ENCODE measurements at places on chromosomes 1 and 21.

DNA sequence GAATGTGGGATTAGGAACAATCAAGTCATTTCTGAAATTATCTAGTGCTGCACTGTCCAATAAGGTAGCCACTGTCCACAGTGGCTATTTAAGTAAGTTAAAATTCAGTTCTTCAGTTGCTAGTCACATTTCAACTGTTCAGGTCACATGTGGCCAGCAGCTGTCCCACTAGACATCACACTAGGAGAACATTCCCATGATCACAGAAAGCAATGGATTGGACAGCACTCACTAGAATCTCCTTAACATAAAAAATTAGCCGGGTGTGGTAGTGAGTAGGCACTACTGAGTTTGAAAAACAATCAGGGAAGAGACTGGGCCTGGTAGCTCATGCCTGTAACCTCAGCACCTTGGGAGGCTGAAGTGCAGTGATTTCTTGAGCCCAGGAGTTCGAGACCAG, 33.6 kb downstream of the NUP133 start:
- DNase-seq = no peak

- DNase-seq = no peak
These were observed 19.8 kb downstream of the NRIP1 start for GRCh38 chr21:15045017-15045416.

DNA sequence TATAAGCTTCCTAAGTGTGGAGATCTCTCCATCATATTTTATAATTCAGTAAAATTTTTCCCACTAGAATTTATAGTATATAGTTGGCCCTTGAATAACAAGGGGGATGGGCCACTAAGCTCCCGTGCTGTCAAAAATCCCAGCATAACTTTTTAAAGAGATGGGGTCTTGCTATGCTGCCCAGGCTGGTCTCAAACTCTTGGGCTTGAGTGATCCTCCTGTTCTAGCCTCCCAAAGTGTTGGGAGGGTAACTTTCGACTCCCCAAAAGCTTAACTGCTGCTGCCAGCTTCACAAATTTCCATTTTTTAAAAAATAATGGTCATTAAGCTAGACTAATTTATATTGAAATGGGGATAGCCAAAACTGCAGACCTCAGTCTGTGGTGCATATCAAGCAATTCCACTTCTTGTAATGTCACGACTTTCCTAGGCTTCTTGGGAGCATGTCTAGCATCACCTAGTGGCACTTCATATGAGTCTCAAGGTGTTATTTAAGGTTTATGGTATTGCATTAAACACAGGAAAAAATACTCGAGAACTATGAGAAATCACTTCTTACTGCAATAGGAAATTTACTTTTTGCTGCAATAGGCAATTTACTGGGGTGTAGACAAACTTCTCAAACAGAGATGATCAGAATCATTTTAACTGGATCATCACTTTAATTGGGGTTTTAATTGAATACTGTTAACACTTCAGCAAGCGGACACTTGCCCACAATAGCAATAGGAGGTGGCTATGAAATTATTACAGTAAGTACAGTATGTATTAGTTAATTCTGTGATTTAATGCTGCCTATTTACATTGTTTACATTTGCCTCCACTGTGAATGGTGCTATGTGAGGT, 19.3 kb upstream of the ACTA1 start:
- peak; percentile 5 for DNase-seq

DNA sequence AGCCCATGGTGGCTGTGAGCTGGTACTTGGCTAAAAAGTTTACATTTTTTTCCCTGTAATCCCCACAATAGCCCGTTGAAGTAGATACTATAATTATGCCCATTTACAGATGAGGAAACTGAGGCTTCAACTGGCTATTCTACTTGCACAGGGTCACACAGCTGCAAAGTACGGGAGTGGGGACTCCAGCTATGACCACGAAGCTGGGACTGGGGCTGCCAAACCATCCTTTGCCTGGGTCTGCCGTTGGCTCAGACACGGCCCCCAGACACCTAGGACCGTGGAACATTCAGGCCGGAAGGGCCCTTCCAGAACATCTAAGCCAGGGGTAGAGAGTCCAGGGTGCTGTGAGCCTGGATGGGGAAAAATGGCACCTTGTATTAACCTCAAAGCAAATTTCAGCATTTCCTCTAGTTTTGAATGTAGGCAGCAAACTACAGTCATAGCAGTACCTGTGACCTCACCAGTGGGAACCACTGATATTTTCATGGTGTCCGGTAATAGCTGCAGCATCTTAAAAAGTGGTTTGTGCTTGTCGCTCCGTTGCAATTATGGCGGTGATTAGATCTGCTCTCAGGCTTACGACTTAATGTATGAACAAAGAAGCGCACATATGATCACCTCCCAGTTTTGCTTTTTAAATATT, 4.3 kb downstream of the TP73 start:
- DNase-seq = no peak

DNA sequence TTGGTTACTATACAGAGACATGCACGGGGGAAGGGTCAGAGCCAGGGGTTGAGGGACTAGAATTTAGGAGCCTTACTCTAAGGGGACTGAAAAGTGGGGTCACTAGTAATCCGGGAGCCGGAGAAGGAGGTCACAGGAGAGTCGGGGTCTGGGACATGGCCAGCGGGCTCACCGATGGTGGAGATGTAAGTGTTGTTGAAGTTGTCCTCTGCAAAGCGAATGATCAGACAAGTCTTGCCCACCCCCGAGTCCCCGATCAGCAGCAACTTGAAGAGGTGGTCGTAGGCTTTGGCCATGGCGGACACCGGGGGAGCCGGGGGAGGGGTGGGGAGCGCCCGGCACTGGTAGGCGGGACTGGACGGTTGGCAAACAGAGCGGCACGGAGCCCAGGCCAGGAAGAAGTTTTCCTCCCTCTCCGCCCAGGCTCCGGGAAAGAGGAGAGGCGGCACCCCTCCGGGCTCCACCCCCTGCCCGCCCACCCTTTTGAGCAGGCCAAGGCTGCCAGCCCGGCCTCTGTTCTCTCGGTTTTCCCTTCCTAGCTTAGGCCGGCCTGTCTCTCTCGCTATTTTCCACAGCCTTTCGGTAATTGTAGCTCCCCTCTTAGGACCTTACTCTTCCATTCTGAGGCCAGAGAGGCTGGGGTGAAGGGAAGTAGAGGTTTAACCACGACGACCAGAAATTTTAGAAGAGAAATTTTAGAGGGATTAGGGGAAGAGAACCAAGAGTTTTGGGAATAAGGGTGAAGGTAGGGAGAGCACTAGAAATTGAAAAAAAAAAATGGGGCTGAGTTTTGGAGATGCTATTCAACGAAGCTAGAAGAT, at the start of gene RAB13:
TSS of gene RAB13 (minus strand) at position 399 of the 821 bp plus-strand sequence. CDS start at position 296, 103 bp downstream.
- no peak for DNase-seq

DNA sequence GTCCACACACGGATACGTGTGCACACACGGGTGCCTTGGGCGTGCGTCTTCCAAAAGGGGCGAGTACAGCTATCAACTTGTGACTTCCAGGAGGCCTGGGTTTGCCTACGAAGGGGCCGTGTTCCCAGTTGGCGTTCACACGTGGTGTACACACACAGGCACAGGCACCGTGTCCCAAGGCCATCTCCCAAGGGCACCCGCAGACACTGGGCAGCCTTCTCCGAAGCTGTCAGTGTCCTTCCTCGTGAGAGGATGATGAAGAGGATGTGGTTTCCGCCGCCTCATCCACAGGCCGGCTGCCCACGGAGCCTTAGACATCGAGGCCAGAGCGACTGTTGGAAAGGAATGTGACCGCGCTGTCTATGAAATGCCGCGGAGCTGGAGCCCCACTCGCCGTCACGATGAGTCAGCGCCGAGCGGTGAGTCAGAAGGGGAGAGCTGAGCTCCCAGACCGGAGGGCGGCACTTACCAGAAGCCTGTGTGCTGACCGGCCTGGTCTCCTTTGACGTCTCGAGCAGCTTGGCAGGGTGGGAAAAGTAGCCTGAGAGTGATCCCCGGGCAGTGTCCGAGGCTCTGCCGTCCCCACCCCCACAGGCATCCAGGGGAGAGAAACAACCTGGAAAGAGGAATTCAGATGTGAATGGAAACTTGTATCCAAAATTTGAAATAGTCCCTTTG, 141.4 kb upstream of the ARHGEF16 start:
- DNase-seq = peak; percentile 1

- DNase-seq = peak; percentile 74
These were observed 183.9 kb upstream of the SGIP1 start for GRCh38 chr1:66350001-66350547.

GRCh38 chr21:42733037-42733627, 79.7 kb downstream of the PDE9A start:
- DNase-seq = no peak

All from CD4-positive, alpha-beta T cell treated with Interferon alpha-2 for 1 hour (primary cell).